ENCODE measurements at places on chromosomes 7 and 10.
A peak's percentile ranks its signal among the peaks of the same experiment; 100 is the strongest.

DNA sequence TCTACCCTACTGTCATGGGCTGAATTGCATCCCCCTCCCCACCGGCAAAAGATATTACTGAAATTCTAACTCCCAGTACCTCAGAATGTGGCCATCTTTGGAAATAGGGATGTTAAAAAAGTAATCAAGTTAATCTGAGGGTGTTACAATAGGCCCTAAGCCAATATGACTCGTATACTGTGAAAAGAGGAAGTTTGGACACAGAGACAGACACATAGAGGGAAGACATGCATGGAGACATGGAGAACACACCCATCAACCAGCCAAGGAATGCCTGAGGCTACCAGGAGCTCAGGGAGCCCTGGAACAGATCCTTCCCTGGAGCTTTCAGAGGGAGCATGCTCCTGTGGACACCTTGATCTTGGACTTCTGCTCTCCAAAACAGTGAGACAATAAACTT is 138.2 kb upstream of the ADO start:
- no peak for DNase-seq

GRCh38 chr10:15122477-15123030 is 25.4 kb downstream of the RPP38 start:
- DNase-seq: no peak

DNA sequence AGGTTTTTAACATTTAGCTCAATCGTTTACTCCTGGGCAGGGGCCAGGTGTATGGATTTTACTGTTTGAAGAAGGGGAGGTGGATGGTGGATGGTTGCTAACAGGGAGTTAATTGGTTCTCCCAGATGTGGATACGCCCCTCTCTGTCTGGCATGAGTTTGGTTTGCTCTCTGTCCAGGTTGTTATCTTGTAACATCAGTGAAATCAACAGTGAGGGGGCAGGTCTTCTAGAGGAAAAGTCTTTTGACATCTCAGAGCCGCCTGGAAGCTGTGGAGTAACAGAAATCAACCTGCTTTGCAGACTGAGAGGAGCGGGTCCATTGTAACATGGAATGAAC is 243.4 kb downstream of the MGMT start:
- DNase-seq: no peak

DNA sequence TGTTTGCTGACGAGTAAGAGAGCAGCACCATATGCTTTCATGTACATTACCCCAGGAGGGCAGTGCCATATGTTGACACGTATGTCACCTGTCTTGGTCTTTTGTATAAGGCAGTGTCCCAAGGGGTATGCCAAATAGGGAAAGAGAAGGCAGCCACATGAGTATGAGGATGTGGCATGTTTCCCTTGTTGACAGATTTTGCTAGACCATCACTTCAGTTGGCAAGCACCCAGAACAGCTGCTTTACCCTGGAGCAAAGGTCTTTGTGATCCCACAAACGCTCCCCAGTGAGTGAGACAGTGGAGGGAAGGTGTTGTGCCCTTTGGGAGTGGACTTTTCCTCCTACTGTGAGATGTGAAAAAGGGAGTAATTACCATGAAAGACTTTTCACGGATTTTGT is 350.1 kb downstream of the ETV1 start:
- no peak for DNase-seq

- no peak for DNase-seq
Observed at GRCh38 chr7:19203686-19204085, 58.5 kb upstream of the FERD3L start.

DNA sequence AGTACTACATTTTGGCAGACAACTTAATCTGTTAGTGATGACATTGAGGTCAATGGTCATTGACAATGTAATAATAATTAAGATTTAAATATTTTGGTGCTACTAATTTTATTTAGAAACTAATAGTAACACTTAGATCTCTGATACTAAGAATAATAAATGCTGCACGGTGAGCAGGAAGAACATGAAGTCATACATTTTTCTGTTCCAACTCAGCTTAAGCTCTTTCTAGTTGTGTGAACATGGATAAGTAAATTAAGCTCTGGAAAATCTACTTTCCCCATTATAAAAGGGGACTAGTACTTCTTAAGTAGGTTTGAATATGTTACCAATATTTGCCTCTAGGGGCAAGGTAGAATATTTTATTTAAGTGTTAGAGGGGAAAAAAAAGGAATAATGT is 65.9 kb upstream of the MEOX2 start:
- DNase-seq: no peak

DNA sequence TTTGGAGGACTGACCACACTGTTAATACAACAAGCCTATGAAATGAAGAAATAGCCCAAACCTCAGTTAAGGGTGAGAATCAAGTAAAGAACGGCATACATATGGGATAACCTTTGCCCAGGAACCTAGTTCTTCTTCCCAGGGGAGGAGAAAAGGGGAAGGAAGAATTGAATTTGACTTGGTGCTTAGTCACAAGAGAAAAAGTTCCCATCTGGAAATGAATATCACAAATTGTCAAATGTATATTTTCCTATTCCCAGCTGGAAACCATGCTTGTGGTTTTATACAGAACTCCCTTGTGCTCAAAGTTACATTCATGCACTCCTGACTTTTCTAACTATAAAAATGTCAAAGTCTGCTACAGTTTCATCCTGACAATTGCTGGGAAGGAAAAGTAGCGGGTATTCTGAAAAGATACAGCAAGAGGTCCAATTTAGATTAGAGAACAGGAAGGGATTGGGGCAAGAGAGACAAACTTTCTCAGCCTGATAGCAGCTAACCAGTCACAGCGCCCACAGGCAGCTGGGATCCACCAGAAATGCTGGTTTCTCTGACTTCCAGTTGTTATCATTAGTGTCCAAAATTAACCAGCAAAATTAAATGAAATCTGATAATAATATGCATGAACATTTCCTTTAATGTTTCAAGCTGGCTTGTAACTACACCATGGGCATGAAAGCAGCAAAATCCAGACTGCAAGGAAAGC is 18.6 kb upstream of the GSAP start:
- no peak for DNase-seq

DNA sequence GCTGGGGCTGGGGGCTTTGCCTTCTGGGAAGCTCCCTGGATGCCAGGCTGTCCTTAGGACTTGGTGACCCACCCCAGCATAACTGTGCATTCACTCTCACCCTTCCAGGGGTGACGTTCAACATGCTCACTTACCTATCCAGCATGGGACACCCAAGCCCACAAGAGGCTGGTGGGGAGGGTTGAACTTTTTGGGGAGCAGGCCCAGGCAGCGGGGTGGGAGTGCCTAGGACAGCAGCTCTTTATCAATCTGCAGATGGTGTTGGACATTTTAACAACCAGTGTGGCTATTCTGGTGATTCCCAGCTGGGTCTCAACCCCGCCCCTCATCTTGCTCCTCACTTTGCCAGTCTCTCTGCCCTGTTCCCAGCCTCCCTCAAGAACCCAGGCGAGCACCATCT is 86.4 kb downstream of the CDH23 start:
- no peak for DNase-seq

- DNase-seq: no peak
Observed at GRCh38 chr7:80133361-80134114, 1.1 kb upstream of the GNAI1 start.

GRCh38 chr10:54559498-54559897 is 241.5 kb downstream of the PCDH15 start:
- DNase-seq: no peak

- no peak for DNase-seq
Observed at GRCh38 chr7:135147899-135148721, at the start of gene TMEM140. TMEM140 (plus strand) TSS chr7:135148072; CDS start chr7:135164442, 16,370 bp downstream.

DNA sequence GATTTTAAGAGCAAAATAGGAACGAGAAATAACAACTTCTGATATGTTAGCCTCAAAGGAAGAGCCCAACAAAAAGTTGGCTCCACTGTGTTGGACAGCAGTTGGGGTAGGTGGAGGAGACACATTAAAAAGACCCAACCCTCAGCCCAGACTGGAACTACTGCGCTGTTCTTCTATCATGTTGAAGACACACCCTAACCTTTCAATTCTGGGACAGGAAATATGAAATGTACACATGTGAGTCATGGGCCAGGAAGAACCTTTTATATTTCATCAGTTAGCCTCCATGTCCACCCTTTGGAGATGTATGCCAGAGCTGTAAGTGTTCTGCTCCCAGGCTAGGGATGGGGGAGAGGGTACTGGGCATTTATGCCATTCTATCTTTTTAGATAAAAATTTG is 22.1 kb downstream of the CLDN12 start:
- no peak for DNase-seq

- peak; percentile 67 for DNase-seq
Observed at GRCh38 chr7:2509298-2509906, 10.2 kb upstream of the LFNG start.

- no peak for DNase-seq
Observed at GRCh38 chr7:149477494-149478443, 16.9 kb upstream of the ZNF777 start.

- DNase-seq: no peak
Observed at GRCh38 chr10:112461029-112461887, 14.2 kb downstream of the VTI1A start.

DNA sequence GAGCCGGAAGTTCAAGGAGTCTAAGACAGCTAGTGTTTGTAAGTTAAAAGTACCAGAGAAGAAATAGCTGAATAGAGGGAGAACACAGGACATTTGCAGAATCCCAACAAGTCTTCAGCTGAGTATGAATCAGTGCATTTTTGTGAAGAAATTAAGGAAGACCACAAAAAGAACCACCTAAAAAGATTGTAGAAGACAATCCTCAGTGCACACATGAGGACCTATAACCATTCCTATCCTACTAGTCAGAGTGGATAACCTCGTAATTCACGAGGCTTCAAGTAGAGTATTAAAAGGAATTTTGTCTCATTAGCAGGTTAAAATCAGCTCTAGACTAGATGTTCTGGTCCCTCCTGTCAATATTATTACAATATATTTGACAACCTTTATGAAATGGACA is 295.4 kb upstream of the KAT6B start:
- DNase-seq: no peak

GRCh38 chr7:41467596-41467995 is 235.3 kb downstream of the INHBA start:
- DNase-seq: no peak

DNA sequence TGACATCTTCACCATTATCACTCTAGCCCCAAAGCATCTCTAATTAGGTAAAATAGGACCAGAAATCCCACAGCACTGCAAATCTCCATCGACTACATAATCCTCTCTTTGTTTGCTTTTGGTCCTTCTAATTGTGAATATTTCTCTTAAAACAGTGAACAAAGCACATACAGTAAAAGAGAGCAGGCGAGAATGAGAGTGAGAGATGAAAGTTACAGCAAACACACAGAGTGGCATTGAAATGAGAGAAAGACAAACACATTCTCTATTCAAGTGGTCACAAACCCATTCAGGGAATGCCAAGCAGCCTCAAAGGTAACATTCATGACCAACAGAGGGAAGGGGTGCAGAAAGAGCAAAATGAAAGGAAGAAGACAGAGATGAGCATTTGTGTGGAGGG is 109.8 kb upstream of the PTN start:
- no peak for DNase-seq

DNA sequence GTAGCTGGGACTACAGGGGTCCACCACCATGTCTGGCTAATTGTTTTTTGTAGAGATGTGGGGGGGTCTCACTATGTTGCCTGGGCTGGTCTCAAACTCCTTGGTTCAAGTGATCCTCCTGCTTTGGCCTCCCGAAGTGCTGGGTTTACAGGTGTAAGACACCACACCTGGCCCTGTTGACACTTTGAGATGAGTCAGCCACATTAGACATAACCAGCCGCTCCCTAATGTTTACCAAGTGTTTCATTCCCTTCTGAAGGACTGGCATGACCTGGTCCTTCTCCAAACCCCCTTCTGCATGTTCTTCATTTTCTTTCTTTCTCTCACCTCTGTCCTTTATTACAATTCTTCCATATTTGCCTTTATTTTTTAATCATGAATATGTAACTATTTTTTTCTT is 67.8 kb downstream of the TAF3 start:
- DNase-seq: no peak

- no peak for DNase-seq
Observed at GRCh38 chr10:48439581-48440041, 133.1 kb downstream of the MAPK8 start.

DNA sequence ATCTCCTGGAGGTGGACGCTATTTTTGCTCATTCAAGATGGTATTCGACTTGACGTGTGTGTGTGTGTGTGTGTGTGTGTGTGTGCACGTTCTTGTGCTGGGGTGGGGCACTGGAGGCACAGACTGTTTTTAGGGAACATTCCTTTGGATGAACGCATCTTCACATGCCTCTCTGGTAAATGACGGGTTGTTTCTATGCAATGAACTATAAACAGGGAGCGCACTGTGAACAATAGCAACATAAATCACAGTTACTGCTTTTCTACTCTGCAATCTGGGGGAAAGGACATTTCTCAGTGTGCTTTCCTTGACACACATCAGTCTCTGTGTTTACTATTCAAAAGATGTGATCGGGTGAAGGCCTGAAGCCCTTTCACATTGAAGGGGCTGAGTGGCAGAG is 120.1 kb upstream of the PITRM1 start:
- no peak for DNase-seq

All from left lung (tissue), 14 donors.